Activated gamma-delta T cell treated with Interleukin-2 at 50 U/mL for 16 hours (primary cell): ENCODE measurements at places on chromosomes 13 and 19.
A peak's percentile ranks its signal among the peaks of the same experiment; 100 is the strongest.

- no peak for DNase-seq
Measured at GRCh38 chr19:19631346-19631745, 3.3 kb upstream of the LPAR2 start.

GRCh38 chr13:74730556-74731331 is 596.5 kb upstream of the KLF12 start:
- no peak for DNase-seq

DNA sequence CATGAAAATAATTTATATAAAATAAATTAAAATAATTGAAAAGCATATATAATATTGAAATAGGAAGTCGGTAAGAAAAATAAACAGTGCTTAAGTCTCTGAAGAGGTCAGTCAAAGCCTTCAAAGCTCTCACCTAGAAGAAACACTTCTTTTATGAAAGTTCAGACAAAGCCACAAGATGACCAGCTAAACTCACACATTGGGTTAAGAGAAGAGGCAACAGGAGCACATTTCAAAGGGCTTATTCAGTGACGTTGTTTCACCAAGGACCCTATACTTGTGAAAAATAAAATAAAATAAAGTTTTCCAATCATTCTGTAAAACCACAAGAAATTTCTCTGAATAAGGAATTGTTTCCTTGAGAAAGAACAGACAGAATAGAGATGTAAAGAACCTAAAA is 2.5 kb upstream of the ITM2B start:
- no peak for DNase-seq

DNA sequence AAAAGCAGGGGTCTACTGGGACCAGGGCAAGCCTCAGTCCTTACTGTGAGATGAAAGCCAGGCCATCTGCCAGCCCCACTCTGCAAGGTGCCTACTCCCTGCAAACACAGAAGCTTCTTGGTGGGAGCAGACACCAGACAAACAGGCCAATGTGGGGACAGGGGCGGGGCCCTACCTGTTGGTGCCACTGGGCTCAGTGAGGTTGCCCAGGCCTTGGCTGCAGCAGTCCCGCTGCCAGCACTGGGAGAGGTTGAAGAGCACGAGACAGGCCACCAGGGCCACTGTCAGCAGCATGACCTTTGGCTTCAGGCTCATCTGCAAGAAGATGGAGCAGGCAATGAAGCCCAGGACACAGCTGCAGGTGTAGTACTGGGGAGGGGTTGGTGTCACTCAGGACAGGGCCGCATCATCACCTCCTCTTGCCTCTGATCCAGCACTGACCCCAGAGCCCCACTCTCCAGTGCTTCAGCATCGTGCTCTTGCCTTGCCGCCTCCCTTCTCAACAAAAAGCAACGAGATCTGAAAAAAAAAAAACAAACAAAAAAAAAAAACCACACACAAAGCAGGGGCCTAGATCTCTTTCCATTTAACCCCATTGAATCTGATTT is 72.6 kb downstream of the NBEA start:
- DNase-seq: no peak

- no peak for DNase-seq
Measured at GRCh38 chr13:52160506-52160905, 1.1 kb upstream of the NEK3 start.

- no peak for DNase-seq
Measured at GRCh38 chr13:36919171-36919832, 736 bp downstream of the SMAD9 start.

DNA sequence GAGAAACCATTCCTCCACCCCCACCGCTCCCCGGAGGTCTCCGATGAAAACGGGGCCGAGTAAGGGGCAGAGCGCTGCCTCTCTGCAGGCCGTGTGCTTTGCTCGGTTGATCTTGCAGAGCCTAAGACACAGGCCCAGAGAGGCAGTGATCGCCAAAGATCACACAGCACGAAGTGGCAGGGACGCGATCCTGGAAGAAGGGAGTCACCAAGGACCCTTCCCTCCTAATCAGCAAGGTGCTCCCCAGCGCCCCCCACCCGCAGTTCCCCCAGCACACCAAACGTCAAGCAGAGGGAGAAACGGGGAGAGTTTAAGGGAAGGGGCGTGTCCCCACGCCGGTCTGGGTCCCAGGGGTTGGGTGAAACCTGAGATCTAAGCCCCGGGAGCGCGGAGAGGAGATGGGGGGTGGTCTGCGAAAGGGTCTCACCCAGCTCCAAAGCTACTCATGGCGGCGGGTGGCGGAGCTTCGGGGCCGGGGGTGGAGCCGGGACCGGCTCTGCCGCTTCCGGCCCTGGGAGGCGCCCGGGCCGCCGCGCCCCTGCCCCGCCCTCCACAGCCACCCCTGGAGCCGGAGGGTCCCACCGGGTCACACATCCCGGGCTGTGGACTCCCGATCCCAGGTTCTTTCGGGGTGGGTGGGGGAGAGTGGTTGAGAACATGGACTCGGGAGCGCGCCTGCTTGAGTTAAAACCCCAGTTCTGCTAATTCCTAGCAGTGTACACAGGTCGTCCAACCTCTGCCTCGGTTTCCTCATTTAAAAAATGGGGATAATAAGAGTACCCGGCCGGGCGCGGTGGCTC is at the start of gene EML2:
Gene EML2, minus strand, starts transcription at position 468 of the 800 bp plus-strand sequence. Its CDS starts 21 bp downstream, at position 447.
- DNase-seq: peak; percentile 36

GRCh38 chr19:11848594-11849469 is at the start of gene ZNF439:
ZNF439 (plus strand) TSS chr19:11848726; CDS start chr19:11848868, 142 bp downstream.
- DNase-seq: peak; percentile 84
